ENCODE measurements at places on chromosomes 5 and 9. TPM values are rescaled to one million over a fixed set of nuclear protein-coding genes. Genes with fewer than 3 reads are reported as not detected.

TMC1 gene
- polyA plus RNA-seq, result 0.53 TPM

PCDHA13 gene
- not detected for polyA plus RNA-seq

SPINK7 gene
- polyA plus RNA-seq, result 0.53 TPM

TMEM174 gene
- polyA plus RNA-seq, result 22.8 TPM

SLC25A2 gene
- 0.14 TPM for polyA plus RNA-seq

OBP2B gene
- polyA plus RNA-seq, result not detected

GRM6 gene
- polyA plus RNA-seq, result 1.9 TPM

PTGER4 gene
- 10.7 TPM for polyA plus RNA-seq

PRRX2 gene
- polyA plus RNA-seq, result 1.3 TPM

PIP5K1B gene
- 6.3 TPM for polyA plus RNA-seq

Measured in renal cortex interstitium (tissue), 15 donors.